ENCODE measurements at places on chromosomes 5 and 9. TPM values are rescaled to one million over a fixed set of nuclear protein-coding genes. Genes with fewer than 3 reads are reported as not detected.

The IRGM gene
- total RNA-seq = 0.48 TPM

GRCh38 chr5:170145462-170145861 is 39.8 kb downstream of the FOXI1 start:
- no peak for DNase-seq

DNA sequence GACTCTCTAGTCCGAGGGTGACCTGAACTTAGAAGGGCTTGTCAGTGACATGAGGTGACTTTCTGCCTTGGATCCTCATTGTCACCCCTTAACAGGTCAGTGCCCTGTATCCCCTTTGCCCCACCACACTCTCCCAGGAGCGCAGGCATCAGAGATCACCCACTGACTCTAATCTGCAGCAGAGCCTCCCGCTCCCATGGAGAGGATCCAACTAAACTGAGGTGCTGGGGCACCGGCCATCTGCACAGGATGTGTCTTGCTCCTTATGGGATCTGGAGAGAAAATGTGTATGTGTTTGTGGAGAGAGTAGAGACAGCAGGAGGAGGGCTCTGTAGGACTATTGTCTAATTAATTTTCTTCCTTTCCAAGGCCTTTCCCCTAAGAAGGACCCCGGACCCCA is 213.7 kb downstream of the ROR2 start:
- no peak for DNase-seq

The CCNO gene
- total RNA-seq = 0.48 TPM

DNA sequence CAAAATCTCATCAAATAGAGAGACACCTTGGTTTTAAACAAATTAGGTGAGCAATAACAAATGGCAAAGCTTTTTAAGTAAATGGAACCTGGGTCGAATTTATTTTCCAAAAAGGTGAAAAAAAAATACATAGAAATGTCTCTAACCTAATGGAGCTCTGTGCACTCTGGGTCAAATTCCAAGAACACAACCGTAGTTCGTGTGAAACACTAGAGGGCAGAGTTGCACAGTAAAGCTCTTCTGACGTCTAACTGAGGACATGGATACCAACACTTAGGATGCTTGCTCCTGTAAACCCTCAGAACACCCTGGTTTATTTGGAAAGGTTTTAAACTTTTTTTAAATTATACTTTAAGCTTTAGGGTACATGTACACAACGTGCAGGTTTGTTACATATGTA is 18.9 kb downstream of the MARCHF11 start:
- DNase-seq = no peak

The SLCO6A1 gene
- total RNA-seq = not detected

The PNPLA7 gene
- 2.1 TPM for total RNA-seq

GRCh38 chr9:107430071-107430470 is 59.5 kb downstream of the KLF4 start:
- no peak for DNase-seq

The OCLN gene
- 29.5 TPM for total RNA-seq

DNA sequence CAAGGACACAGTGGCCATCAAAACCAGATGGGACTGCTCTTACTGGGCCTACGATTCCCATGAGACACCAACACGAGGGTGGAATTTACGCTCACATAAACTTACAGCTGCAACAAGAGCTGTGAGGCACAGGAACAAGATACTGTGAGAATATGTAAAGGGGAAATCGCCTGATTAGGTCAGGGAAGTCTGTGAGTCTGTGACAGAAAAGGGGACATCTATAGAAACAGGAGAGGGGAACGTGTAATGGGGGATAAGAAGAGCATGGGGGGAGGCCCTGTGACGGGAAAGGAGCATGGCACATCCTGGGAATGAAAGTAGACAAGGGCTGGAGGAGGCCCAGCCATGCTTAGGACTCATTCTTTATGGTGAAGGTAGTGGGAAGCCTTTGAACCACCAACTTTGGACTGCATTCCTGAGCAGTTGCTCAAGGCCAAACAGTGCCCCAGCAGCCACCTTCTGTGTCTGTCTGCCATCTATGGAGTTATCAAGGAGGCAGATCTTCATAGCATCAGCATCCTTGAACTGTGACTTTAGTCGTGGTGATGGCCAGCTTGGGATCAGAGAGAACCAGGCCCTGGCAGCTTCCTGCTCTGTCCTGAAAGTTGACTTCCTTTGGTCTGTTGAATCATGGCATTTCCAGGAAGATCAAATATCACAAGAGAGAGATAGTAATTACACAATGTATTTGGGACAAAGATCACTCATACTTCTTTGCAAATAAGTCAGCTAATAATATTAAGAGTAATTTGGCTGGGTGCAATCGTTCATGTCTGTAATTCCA is 87.9 kb upstream of the FAM169A start:
- no peak for DNase-seq

The FAM221B gene
- not detected for total RNA-seq

- no peak for DNase-seq
These were observed 54.0 kb downstream of the NSUN2 start for GRCh38 chr5:6578676-6579343.

The C8G gene
- not detected for total RNA-seq

DNA sequence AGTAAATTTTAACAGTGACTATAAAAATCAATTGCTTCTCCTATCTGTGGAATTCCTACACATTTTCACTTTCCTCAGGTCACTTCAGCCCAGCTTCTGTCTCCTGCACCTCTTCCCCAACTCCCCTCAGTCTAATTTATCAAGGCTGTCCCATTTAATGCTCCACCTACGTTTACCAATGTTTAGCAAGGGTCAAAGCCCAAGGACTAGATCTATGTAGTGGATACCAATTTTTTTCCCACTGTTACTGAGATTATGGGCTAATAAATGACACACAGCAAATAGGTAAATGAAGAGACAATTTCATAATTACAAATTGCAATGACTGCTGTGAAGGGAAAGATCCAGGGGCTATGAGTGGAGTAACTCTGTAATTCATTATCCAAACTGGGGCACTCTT is 211.5 kb upstream of the RPS23 start:
- no peak for DNase-seq

The PTRH1 gene
- total RNA-seq = 11.8 TPM

DNA sequence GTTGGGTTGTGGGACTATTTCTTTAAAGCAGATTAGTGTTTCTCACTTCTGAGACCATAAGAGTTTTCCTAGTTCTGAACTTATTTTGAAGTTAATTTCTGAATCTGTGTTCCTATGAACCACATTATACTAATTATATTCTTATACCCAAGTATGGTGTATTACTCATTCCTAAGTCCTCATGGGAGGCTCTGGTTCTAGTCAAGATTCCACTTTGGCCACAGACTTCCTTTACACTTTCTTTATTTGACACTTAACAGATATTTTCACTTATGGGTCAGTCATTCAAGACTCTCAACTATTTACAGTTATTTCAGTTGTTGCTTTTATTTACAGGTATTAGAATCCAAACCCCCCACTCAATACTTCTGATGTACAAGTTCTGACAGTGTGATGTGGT is 937.2 kb upstream of the TYRP1 start:
- DNase-seq = no peak

GRCh38 chr9:36935768-36936497 is 98.1 kb downstream of the PAX5 start:
- no peak for DNase-seq

The IL13 gene
- total RNA-seq = not detected

The P4HA2 gene
- 76.3 TPM for total RNA-seq

GRCh38 chr9:133331641-133332380 is 4.2 kb downstream of the SURF6 start:
- no peak for DNase-seq
